Heart right ventricle (tissue), 16 donors: ENCODE measurements at places on chromosomes 12 and 14. TPM values are rescaled to one million over a fixed set of nuclear protein-coding genes. Genes with fewer than 3 reads are reported as not detected.

- no peak for DNase-seq
Measured at GRCh38 chr12:114406316-114406983, 506 bp upstream of the TBX5 start.

- DNase-seq = no peak
Measured at GRCh38 chr14:92472860-92473259, 40.7 kb upstream of the RIN3 start.

- DNase-seq = no peak
Measured at GRCh38 chr14:76516884-76517283, 140.9 kb downstream of the ESRRB start.

DNA sequence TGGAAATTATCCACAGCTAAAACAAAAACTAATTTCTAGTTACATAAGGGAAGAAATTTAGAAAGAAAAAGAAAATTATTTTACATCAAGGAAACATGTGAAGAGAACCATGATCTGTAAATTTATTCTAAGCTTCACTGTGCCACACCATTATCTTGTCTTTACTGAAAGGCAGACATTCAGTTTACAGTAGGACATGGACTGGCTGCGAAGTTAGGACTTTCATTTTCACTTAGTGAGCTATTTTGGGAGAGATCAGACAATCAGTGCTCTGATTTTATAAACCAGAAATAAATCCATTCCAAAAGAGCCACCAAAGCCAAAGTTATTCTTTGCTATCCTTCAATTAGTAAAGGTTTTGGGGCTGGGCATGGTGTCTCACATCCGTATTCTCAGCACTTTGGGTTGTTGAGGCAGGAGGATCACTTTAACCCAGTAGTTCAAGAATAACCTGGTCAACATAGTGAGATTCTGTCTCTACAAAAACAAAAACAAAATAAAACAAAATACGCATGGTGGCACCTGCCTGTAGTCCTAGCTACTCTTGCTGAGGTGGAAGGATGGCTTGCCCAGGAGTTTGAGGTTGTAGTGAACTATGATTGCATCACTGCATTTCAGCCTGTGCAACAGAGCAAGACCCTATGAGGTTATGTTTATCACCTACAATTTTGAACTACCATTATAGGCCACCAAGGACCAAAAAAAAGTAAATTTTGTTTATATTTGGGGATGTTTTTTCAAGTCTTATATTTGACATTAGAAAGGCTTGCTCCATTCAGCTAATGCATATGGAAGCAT lies 1084.8 kb upstream of the ATXN7L3B start:
- no peak for DNase-seq

DNA sequence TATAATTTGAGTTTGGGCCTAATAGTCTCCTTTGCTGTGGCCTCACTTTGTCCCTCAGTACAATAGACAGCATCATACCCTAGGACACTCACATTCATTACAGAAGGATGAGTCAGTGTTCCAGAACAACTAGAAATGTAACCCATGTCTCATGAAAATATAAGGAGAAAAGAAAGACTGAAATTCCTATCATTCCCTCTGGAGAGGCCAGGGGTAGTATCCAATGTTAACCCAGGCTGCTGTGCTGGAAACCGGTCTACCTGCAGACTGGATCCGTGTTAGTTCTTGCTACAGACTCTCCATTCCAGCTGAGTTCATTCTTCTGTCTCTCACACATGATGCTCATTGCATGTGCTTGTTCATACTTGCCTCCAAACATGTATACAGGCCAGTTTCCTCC lies 75.8 kb upstream of the HOXC13 start:
- no peak for DNase-seq

- DNase-seq = no peak
Measured at GRCh38 chr12:62693376-62694050, 226.9 kb downstream of the MON2 start.

DNA sequence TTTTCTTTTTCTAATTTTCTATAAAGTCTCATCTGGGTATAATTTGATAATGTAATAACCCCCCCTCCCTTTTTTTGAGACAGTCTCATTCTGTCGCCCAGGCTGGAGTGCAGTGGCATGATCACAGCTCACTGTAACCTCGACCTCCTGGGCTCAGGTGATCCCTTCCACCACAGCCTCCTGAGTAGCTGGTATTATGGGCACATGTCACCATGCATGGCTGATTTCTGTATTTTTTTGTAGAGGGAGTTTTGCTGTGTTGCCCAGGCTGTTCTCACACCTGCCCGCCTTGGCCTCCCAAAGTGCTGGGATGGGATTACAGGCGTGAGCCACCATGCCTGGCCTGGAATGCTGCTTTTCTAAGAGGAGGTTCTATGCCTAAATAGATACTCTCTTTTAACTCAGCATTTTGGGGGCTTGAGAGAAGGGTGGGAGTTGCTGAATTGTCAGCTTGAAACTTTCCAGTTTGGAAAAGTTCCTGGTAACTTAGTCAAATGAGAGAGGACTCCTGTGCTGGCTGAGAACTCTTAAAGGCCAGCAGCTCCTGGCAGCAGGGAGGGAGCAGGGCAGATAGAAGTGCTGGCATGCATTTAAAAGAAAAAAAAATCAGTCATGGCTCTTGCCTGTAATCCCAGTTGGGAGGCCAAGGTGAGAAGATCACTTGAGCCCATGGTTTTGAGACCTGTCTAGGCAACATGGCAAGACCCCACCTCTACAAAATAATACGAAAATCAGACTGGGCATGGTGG lies 13.0 kb downstream of the NUDT4 start:
- no peak for DNase-seq

ST8SIA1 gene
- total RNA-seq = 1.0 TPM

LLPH gene
- 18.6 TPM for total RNA-seq

KRT75 gene
- total RNA-seq = not detected
